Fibroblast of skin of left quadriceps (primary cell): ENCODE measurements at places on chromosomes 2 and 18.

DNA sequence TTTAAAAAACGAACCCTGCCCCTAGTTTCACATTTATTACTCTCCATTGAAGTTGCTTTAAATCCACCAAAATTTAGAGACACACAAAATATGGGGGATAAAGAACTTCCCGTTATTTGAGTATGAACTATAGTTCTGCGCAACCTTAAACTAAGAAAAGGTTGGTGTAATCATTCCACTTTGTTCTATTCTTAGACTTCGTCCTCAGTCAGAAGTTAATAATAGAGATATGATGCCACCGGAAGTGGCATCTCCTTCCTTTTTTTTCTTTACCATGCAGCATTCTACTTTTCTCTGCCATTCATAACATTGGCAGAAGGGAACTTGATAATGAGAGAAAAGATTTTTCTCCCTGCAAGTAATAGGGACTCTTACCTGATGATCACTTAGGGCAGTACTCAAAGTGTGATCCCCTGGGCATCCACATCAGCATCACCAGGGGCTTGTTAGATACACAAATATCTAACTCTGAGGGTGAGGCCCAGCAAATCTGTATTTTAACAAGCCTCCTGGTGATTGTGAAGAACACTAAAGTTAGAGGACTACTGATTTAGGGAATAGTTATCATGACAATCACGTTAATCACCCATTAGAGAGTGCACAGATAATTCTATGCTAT is 147.7 kb upstream of the DTNA start:
- no peak for DNase-seq

DNA sequence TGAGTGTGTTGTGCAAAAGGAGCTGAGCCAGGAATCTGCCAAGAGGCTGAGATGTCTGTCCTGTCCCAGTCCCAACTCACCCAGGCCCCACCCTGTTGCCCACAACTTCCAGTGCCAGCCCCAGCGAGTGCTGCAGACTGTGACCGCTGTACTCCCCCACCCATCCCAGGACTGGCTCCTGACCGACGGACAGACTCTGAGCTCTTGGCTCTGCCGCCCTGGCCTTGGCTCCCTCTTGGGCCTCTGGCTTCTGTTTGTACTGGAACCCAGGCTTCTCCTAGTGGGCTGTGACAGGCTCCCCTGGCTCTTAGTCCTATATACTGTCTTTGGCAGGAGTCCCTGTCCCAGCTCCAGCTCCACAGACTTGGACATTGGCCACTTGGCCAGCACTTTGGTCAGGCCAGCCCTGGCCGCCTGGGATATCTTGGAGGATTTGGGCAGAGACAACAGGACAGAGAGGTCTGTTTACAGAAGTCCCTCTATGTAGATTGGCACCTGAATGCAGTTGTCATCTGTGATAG is 41.1 kb downstream of the ACOXL start:
- DNase-seq, result no peak

- peak; percentile 94 for DNase-seq
Observed at GRCh38 chr18:10057894-10058791, 144.3 kb downstream of the VAPA start.

DNA sequence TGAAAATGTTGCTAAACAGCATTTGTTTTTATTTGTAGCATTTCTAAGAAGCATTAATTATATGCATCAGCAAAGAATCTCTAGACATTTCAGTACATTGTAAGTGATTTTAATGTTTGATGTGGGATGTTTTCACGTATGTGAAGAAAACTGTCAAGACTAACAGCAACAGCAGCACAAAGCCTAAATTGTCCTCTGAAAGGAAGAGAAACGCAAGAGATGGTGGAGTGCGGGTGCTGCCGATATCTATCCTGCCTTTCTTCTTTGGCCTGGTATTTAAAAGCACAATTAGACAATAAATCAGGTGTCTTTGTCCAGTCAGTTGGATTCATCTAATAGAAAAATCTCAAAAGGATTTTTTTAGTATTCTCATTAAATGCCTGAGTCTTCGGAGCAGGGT is 3.1 kb downstream of the TWIST2 start:
- DNase-seq, result no peak

DNA sequence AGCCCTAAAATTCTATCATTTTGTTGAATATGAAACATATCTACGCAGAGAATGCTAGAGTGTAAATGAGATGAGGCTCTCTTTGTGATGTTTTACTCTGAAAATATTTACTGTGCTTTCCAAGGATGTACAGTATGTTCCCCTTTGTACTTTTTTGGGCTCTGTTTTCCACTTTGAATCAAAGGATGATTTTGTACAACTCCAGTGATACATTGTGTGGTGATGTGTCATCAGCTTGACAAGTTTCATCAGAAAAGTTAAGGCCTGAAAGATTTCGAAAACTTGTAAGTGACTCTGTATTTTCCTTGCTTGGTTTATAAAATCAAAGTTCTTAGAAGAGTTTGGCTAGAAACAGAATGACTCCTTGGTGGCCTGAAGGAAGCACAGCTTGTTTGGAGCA is 206.3 kb downstream of the LTBP1 start:
- DNase-seq, result peak; percentile 58

GRCh38 chr18:6722690-6723089 is 6.8 kb upstream of the ARHGAP28 start:
- no peak for DNase-seq

DNA sequence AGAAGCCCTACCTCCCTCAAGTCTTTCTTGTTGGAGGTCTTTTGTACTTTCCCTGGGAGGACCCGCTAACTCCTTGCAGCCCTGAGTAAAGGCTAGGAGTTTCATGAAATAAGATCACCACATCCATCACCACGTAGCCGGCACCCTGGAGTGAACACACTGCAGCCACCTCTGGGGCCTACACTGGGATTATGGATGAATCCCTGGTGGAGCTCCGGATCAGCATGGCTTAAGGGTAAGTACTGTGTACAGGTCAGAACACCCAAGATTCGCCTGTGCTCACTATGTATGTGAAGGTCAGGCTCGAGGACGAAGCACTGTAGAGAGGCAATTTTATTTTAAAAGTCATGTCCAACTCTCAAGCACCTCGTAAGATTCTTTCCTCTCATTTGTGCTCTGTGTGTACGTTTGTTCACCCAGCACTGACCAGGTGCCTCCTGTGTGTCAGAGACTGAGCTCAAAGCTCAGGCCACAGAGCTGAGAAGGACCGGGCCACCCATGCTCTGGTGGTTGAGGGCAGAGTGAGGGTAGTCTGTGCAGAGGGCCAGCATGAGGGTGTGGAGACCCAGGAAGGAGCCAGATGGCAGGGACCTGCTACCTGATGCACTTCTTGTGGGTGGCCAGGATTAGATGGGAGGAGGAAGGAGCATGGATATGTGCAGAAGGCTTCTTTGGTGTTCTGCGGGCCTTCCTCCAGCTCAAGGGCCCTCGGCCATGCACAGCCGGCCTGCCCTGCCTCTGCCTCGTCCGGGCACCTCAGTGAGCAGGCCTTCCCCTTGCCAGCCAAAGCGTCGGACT is 66.7 kb upstream of the TFCP2L1 start:
- no peak for DNase-seq

- peak; percentile 69 for DNase-seq
Observed at GRCh38 chr2:36516136-36516870, 81.7 kb downstream of the FEZ2 start.

DNA sequence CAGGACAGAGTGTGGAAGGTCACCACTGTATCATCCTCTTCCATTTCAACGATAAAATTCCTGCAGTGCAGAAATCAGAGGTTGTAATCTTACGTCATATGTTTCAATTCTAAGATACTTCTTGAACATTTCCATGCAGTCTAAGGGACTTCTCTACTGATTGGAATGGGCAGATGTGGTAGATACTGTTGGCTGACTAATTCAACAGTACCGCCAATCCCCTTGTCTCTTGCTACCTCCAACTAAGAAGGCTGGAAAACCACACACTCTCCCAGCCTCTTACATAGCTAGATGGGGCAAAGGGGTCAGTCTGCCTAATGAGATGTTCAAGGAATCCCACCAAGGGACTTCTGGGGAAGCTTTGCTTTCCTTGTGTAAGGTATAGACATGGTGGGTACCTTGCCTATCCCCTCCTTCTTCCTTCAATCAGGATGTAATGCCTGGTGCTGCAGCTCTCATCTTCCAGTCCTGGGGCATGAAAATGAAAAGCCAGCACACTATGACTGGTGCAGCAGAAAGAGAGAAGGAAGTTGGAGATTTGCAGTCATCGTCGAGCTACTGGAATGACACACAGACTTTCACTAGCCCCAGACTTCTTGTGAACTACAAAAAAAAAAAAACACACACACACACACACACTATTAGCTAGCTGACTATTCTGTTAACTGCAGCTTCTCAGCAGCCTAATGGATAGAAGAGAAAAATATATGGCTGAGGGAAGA is 84.1 kb downstream of the ALPK2 start:
- DNase-seq, result no peak

DNA sequence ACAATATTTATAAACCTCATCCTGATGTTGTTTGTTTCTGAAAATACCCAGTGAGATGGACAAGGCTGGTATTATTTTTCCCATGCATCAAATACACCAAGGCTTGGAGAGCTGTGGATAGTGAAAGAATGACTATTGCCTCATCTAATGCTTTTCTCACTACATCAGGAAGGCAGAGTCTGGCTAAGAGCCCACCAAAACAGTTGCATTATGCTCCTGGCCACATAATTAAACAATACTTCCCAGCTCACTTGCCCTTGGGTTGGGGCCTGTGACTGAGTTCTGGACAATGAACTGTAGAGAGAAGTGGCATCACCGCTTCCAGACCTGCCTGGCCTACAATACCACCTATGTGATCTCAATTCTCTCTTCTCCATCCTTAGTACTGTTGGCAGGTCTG is 46.4 kb upstream of the REEP1 start:
- peak; percentile 10 for DNase-seq

DNA sequence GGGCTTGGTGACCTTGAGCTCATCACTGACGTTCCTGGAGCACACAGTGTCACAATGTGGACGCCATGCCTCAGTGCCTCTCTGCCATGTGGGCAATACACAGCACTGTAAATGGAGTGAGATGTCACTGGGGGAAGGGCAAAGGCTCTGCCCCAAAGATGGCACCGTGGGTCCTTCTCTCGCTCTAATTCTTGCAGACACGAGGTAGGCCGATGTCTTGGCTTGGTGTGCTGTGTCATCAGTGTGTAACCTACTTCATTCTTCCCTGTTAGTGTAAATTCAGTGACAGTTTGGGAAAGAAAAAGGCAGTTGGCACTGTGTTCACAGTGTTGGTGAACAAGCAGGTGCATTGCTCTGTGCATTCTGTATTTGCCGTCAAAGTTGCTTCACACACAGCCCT is 309.3 kb upstream of the MYT1L start:
- no peak for DNase-seq

DNA sequence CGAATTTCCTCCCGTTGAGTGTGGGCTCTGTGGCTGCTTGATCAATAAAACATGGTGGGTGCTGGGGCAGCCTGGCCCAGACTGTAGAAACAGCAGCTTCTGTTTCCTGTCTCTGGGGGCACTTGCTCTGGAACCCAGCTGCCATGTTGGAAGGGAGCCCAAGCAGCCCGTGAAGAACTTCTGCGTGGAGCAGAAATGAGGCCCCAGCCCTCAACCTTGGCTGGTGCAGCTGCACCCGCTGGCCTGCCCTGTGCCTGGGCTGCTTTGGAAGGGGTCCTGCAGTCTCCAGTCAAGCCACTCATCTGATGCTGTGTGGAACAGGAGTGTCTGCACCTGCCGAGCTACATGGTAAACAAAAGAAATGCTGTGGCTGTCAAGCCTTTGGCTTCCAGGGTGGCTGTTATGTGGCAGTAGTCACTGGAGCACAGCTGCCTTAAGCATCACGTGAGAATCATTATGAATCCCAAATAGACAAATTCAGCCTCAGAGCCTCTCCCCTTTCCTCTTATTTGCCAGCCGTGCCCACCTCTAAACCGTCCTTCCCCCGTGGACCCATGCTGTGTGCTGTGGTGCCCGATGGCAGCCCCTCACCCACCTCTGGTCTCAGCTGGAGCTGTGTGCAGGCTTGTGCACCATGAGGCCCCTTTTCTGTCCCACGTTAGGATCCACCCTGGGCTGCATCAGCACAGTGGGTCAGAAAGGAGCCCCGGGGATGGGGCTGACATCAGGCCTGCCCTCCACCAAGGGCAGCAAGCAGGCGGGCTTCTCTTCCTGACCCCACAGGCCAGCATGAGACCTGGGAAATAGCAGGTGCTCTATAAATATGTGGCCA is 134.0 kb upstream of the HDAC4 start:
- DNase-seq, result no peak

GRCh38 chr2:126826491-126826890 is 72.2 kb upstream of the TEX51 start:
- DNase-seq, result no peak

- peak; percentile 40 for DNase-seq
Observed at GRCh38 chr2:25700221-25700660, 26.9 kb upstream of the DTNB start.

GRCh38 chr2:113201496-113202304 is 27.9 kb downstream of the PSD4 start:
- no peak for DNase-seq

DNA sequence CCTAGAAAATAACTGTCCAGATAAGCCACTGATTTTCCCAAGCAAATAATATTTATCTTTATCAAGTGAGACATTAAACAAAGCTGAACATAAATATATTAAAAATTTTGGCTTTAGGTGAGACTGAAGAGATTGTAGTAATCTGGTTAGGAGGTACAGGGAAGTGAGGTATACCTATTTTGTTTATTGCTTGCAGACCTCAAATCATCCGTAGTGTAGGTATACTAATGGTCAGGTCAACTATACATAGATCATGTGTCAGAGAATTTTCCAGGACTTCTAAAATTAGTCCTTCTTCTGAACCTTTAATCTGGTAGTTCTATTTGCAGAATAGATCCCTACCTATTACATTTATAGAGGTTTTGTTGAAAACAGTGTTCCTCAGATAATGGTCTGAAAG is 41.5 kb downstream of the SP140 start:
- DNase-seq, result no peak

DNA sequence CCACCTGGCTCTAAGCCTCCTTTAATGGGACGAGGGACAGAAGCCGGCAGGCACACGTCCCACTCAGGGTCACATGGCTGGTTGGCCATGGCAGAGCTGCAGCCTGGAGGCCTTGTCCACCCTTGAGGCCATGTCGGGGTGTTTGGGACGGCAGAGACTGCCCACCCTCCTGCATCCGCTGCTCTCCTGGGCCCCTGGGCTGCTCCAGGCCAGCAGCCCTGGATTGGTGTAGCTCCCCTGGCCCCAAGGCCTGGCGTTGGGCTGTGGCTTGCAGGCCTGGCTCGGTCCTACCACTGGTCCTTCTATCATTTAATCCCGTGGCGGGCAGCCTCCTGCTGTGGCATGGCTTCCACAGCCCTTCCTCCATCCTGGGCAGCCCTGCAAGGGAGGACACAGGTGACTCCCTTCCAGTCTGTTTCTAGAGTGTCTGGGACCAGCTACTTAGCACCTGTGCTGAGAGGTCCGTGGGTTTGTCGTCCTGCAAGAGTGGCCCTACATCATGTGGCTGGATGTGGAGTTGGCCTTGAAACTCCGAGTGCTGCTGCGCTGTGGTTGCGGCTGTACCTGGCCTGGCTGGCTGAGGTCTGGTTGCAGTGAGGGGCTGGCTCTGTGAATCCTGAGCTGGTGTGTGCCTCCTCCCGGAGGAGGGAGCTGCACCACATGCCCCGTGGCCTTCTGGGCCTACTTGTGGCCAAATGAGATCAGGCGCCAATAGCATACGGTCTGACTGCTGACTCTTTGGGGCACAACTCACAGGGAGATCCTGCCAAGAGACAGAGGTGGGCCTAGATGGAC is 67.3 kb downstream of the SH3RF3 start:
- DNase-seq, result no peak

- no peak for DNase-seq
Observed at GRCh38 chr18:2918761-2919550, 72.2 kb downstream of the EMILIN2 start.

- no peak for DNase-seq
Observed at GRCh38 chr2:179455172-179455524, 190.5 kb upstream of the SESTD1 start.
